Right lung (tissue), 10 donors: ENCODE measurements at places on chromosomes 12 and 14. TPM values are rescaled to one million over a fixed set of nuclear protein-coding genes. Genes with fewer than 3 reads are reported as not detected.
A peak's percentile ranks its signal among the peaks of the same experiment; 100 is the strongest.

DNA sequence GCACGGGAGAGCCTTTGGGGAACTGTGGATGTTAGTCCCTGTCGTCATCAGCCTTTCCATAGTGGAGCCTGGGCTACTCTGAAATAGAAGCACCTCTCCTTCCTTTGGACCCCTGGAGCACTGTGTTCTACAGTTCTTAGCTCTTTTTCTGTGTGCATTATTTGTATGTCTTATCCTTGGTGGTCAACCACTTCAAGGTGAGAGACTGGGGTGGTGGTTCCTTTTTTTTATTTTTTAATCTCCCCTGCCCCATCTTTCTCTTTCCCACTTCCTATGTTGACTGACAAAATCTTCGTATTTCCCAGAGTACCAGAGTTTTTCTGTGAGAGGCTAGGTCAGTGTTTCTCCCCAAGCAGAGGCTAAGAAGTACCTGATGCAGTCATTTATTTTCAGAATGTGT, 111.7 kb downstream of the CRADD start:
- no peak for DNase-seq

- no peak for DNase-seq
These were observed 155.6 kb downstream of the DYRK2 start for GRCh38 chr12:67804168-67804567.

- no peak for DNase-seq
These were observed 5.7 kb downstream of the SOCS2 start for GRCh38 chr12:93578221-93578620.

- no peak for DNase-seq
These were observed 62.8 kb downstream of the SRRM4 start for GRCh38 chr12:119044094-119044493.

GRCh38 chr14:87995500-87996290, 2.7 kb upstream of the GALC start:
- DNase-seq: no peak

DNA sequence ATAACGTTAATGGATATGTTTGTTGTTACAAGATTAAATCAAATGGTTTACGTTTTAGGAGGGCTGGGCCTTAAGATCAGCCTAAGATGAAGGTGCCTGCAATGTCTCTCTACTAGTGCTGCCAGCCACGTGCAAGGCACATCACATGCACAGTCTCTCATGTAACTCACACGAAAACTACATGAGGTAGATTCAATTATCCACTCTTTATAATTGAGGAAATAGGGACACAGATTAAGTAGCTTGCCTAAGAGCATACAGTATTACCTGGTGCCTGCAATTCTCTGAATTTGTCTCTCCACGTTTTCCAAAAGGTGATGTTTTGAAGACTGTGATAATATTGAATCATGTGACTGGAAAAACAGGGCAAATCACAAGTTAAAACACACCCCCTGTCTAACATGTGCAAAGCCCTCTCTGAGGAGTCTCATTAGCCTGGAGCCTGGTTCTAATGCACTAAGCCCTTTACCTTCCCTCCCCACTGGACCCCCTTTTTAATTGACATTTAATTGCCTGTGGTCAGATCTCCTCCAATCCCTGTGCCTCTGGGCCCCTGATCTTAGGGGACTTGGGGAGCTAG, 14.6 kb upstream of the ATP2A2 start:
- DNase-seq: no peak

DNA sequence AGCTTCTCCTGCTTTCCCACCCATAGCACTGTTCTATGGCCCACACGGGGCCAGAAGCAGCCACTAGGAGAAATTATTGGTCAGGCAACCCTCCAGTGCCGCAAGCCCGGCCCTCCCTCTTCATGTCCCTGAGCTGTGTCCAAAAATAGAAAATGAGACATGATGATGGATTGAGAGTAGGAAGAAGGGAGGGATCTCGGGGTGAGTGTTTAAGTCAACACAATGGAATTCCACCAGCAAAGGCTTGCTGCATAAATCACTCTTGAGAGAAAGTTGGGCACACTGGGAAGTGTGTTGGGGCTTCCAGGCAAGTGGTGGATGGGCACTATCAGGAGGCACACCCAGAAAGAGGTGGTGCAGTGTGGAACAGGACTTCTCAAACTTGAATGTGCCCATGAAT, 94.2 kb downstream of the LLPH start:
- peak; percentile 27 for DNase-seq

DNA sequence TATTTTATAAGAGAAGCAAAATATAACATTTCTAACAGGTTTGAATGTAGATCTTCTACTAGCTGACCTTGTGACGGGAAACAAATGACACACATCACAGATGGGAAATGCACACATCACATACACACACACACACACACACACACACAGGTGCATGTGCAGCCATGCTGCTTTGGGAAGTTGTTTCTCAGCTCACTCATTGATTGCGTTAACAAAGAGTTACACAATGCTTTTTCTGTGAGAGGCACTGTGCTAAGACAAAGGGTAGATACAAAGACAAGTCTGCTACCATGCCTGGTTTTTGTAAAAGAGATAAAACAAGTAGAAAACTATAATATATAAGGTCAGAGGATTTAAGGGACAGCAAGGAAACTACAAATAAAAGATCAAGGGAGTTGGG, 1.3 kb upstream of the NR1H4 start:
- no peak for DNase-seq

GRCh38 chr14:51369814-51370213, 129.8 kb downstream of the TMX1 start:
- no peak for DNase-seq

- no peak for DNase-seq
These were observed 146.5 kb downstream of the KIF26A start for GRCh38 chr14:104284636-104285507.

- DNase-seq: no peak
These were observed 1.9 kb downstream of the TMTC2 start for GRCh38 chr12:82688596-82688995.

Gene SMIM41
- 5.6 TPM for polyA plus RNA-seq

- DNase-seq: no peak
These were observed 73.3 kb downstream of the NCOR2 start for GRCh38 chr12:124493809-124494750.

GRCh38 chr12:44101475-44101874, 265.6 kb downstream of the TMEM117 start:
- no peak for DNase-seq

DNA sequence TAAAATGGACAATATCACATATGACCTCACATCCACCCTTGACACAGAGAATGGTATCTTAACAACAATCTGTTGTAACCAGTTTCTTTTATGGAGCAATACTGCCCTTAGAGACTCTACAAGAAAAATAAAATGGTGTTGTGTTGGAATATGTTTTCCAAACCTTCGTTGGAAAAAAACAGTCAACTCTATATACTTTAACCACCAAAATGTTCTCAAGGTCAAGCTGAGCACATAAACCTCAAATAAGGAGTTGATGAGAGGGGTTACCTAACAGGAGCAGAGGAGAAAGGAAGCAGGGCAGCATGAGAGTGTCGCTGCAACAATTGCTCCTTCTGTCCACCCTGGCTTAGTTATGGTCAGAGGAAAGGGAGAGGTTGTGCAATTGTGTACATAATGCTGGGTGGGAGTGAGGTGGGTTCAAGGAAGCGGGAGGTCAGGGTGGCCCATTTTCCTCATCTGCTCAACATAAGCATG, 179.2 kb upstream of the BMP4 start:
- DNase-seq: no peak

Gene RNU7-1
- not detected for polyA plus RNA-seq

Gene AP1G2
- 71.0 TPM for polyA plus RNA-seq

DNA sequence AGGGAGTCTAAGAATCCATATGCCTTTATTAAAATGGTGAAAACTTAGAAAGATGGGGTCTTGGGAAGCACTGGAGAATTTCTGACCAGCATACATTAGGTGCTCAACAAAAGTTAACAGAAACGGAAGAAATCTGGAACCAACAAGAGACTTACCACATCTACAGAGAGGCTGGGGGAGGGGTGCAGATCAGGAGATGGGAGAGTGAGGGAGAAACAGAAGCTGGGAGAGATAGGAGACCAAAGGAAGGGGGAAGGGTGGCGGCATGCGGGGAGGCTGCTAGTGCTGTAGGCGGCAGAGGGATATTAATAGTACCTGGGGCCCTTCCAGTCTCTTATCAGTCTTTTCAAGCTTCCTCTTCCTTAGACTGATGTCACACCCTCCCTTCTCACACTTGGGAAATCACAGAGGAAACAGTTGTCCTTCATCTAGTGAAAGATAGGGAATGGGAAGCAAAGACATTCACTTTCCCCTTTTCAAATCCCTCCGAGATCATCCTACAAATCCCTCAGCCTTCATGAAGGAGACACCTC, 18.1 kb downstream of the ZBTB39 start:
- no peak for DNase-seq

Gene FOXM1
- polyA plus RNA-seq: 32.0 TPM

Gene NFE2
- 4.8 TPM for polyA plus RNA-seq

Gene TMEM121
- 2.3 TPM for polyA plus RNA-seq

- DNase-seq: no peak
These were observed 91.6 kb downstream of the TPH2 start for GRCh38 chr12:72030277-72030676.

Gene TMCC3
- 5.6 TPM for polyA plus RNA-seq

GRCh38 chr14:27389402-27389801, 791.6 kb upstream of the NOVA1 start:
- no peak for DNase-seq

DNA sequence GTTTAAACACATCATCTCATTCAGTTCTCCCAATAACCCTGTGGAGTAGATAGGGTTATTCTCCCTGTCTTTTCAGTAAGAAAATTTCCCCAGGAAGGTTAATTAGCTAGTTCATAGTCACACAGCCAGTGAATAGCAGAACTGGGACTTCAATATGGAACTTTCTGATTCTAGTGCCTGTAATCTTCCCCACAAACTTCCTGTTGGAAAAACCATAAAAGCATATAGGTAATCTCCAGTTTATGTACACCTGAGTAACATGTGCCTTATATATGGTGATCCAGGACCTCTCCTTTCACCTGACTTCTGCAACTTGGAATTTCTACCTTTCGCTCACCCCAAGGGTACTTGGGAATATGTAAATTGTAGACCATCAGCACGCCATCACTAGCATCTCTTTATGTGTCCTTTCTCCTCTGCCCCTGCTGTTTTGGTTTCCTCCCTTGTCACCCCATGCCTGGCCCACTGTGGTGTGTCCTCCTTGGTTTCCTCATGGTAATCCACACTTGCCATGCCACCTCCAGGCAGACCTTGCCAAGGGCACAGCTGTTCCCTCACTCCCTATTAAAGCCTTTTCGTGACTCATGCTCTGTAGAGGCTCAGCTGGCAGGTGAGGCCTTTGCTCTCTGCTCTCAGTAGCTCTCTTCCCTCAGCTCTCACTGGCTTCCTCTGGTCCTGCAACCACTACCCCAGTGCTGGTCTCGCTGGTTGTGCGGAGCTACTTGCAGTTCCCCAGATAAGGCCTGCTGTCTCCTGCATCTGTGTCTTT, 16.7 kb downstream of the TBC1D30 start:
- no peak for DNase-seq

DNA sequence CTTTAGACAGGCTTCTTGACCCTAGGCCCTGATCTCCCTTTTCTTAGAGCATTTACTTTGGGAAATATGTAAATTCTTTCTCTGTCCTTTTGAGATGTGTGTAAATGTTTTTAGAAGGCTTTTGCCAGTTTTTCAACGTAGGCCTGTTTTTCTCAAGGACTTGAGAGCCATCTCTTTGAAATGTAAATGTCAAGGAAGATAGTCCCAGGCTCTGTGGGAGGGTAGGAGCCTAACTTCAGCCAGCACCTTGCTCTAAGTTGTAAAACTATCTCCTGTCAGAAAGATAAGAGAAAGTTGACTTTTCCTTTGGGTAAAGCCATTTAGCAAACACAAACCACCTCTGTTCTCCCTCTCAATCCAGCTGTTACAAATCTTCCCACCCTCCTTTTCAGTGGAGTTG, 219.8 kb downstream of the RPS29 start:
- no peak for DNase-seq

Gene MAP4K5
- 66.8 TPM for polyA plus RNA-seq

- DNase-seq: peak; percentile 23
These were observed 70.1 kb downstream of the PHETA1 start for GRCh38 chr12:111298582-111299436.

GRCh38 chr12:84910549-84911241, 1.9 kb downstream of the SLC6A15 start:
- DNase-seq: peak; percentile 6

DNA sequence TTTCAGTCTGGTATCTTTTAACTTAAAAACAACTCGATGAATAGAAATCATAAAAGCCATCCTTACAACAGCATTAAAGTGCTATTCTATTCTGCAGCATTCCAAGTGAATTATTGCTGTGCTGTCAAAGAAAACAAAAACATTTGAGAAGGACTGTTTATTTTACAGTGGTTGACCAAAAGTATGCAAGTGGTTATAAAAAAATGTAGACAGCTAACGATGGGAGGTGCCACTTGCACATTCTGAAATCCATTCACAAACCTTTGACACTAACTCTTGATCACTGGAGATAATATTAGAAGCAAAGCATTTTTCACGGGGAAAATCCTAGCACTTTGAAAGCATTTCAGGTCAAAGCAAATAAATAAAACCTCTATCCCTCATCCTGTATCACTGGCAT, 55.6 kb downstream of the HMGA2 start:
- DNase-seq: no peak

- DNase-seq: no peak
These were observed 338.8 kb upstream of the SFSWAP start for GRCh38 chr12:131372171-131372475.

GRCh38 chr12:8970432-8970831, 18.9 kb upstream of the KLRG1 start:
- no peak for DNase-seq

Gene SRRM4
- polyA plus RNA-seq: 0.36 TPM

DNA sequence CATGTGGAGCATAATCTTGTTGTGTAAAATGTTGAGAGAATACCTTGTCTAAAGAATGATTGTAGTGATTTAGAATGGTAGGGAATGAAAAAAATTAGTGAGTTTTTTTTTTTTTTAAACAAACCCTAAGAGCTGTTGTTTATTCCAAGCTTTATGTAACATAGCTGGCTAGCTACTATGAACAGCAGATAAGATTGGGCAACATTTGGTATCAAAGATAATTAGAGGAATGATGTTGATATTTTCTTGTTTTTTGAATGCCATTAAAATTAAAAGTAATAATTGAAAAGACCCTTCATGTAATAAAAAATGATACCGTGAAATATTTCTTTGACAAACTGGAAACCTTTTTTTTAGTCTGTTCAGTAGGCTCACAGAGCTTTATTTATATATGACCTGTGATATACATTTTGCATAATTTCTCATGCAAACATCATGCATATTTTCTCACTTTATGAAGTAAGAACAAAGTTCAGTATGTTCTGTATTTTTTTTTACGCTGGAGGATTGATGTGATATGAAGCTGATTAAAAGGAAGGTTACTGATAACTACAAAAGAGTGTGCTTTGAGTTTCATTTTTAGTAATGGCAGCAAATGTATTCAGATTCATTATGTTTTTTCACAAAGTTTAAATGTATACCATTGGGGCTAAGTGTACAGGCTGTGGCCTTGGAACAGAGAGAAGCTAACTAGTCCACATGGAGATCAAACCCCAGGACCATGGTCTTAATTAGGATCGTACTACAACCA, 8.1 kb downstream of the CPSF6 start:
- no peak for DNase-seq

Gene GNB3
- polyA plus RNA-seq: 8.4 TPM

- DNase-seq: no peak
These were observed 95.9 kb downstream of the PUS7L start for GRCh38 chr12:43662736-43663135.
